ENCODE measurements at places on chromosomes 5 and 9.

DNA sequence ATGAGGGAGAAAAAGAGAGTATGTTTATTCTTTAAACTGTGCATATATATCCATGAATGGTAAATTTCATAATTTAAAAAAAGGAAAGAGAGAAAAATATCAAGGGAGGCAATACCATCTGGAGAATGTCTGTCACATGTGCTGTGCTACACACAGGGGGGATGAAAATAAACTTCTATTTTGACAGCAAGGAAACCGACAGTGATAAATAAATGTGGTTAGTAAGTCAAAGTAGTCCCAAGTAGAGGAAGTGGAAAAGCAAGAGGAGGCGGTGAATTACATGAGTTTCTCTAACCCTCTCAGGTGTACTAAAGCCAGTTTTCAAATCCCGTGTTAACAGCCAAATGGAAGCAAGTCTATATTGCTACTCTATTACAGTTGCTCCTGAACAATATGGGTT is 83.3 kb downstream of the ICE1 start:
- no peak for DNase-seq

GRCh38 chr5:148237785-148238417 is 424 bp upstream of the MARCOL start:
- DNase-seq: no peak

GRCh38 chr5:6644794-6645241 is 11.6 kb downstream of the SRD5A1 start:
- no peak for DNase-seq

GRCh38 chr9:20297646-20298084 is 324.6 kb downstream of the MLLT3 start:
- DNase-seq: no peak

DNA sequence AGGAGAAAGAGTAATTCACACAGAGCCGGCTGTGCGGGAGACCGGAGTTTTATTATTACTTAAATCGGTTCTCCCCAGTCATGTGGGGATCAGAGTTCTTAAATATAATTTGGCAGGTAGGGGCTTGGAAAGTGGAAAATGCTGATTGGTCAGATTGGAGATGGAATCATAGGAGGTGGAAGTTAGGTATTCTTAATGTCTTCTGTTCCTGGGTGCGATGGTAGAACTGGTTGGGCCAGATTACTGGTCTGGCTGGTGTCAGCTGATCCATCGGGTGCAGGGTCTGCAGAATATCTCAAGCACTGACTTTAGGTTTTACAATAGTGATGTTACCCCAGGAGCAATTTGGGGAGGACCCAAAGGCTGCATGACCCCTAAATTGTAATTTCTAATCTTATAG is 4.6 kb upstream of the CERCAM start:
- no peak for DNase-seq

GRCh38 chr5:76252437-76252836 is 150.6 kb upstream of the IQGAP2 start:
- DNase-seq: no peak

DNA sequence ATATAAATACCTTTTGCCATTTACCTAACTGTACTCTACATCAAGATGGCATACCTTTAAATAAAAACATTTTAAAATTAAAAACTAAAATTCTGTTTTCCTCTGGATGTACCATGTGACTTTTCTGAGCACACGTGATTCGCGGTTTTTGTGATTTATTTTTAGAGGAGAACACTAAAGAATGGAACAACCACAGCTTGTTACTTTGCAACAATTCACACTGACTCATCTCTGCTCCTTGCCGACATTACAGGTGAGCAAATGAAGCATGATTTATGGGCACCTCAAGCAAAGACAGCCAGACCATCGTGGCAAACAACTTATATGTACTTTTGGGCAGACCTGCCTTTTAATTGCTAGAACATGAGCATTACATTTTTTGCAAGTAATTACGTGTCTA is 61.3 kb downstream of the GDA start:
- no peak for DNase-seq

DNA sequence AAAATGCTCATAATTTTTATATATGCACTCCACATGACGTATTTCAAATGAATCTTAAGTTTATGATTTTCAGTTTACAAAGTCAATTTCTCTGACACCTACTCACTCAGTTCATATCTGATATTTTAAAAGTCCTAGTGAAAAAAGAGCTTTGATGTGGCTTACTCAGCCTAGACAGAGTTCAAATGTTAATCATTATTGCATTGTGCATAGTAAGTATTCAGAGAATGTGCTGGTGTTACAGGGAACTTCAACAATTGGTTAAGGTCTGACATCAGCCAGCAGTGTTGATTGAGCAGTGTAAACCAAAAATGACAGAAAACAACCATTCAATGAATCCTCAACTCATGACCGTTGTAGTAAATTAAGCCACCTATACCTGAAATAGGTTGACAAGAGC is 147.2 kb upstream of the LHFPL2 start:
- peak; percentile 24 for DNase-seq

GRCh38 chr9:127878652-127879390 is 1.3 kb upstream of the AK1 start:
- DNase-seq: no peak

DNA sequence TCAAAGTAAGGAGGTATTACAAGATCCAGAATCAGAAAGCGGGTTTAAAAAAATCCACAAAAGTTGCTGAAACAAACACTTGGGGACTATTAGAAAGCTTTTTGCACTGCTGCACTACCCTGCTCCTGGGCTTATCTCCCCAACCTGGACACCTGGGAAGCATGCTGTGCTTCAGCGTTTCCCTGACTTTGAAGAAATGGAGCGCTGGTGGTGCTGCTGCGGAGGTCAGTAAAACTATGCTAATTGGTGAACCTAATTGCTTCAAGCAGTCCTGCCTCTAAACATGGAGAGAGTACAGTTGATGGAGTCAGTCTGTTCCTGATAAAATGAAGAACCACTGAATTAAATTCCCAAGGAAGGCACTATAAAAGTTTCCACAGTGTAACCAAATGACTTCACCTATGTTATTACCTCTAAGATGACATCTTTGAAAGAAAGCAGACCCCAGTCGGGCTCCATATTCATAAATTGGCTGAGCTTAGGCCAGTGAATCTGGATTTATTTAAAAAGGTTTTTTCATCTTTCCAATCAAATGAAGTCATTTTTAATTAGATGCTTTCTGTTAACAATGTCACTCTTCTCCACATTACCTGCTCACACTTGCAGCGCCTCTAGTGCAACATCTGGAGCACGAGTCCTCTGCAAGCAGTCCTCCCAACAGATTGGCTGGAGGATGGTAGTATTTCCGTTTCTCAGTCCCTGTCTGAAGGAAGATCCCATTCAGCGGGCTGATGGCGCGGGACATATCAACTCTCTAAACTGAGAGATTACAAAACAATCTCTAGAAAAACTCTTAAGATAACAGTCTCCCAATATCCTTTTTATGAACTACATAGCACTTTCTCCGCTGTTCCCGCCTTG is 11.5 kb downstream of the NR2F1-AS1 start:
- DNase-seq: peak; percentile 13

- DNase-seq: no peak
These were observed 312.5 kb downstream of the ACTL7B start for GRCh38 chr9:108543251-108543778.

GRCh38 chr9:20636888-20637440 is 14.7 kb upstream of the MLLT3 start:
- DNase-seq: no peak

DNA sequence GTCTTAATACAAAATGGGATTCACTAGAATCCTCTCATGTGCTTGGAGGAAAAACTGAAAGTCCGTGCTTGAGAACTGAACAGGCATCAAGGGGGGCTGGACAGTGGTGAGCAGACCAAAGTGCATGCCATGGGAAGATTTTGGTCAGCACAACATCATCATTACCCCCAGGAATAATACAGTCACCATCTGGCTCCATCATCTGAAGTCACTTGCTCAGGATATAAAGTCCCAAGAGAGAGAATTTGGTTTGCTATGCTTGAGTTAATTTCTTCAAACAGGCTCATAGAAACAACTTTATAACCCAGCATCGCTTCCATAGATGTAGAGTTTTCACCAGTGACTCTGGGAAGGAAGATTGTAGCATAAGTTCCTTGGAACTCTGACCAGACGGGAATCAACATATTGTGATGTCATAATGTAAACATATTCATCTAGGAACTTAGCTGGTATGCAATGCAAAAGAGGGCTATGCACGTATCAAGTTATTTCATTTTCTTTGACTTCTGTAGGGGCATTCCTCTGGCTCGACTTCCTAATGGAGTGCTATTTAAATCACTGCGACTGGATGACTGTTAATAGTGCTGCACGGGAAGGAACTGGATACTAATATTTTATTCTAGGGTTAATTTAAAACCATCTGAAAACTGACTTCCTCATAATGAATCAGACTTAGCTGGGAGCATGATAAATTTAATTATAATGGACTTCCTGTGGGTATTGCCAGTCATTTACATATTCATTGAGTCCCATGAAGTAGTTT is 145.2 kb downstream of the MTRR start:
- no peak for DNase-seq

- DNase-seq: no peak
These were observed 8.0 kb downstream of the STC2 start for GRCh38 chr5:173320259-173320658.

GRCh38 chr9:113219186-113219936 is 1.7 kb downstream of the FKBP15 start:
- DNase-seq: no peak

DNA sequence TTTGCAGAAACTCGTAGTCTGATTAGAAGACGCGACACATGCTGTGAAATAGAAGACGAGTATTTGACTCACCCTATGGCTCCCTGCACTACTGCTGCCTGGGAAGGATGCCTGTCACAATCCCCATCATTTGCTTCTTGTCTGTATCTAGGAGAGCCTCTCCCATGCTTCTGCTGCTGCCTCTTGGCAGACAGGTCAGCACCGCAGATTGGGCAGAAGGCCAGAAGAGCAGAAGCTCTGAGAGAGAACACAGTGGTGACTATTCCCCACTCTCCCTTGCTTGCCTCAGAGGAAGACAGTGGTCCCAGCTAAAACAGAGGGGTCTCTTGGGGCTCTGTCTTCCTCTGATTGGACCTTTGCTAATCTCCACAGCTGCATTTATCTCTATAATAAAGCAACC is 84.0 kb upstream of the SMIM32 start:
- no peak for DNase-seq

DNA sequence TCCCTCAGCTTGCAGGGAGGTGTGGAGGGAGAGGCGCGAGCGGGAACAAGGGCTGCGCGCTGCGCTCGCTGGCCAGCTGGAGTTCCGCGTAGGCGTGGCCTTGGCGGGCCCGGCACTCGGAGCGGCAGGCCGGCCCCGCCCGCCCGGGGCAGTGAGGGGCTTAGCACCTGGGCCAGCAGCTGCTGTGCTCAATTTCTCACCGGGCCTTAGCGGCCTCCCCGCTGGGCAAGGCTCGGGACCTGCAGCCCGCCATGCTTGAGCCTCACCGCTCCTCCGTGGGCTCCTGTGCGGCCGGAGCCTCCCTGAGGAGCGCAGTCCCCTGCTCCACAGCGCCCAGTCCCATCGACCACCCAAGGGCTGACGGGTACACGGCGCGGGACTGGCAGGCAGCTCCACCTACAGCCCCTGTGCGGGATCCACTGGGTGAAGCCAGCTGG is 1516.4 kb downstream of the EFNA5 start:
- peak; percentile 16 for DNase-seq

GRCh38 chr5:14671414-14671813 is 6.9 kb downstream of the OTULIN start:
- DNase-seq: no peak

DNA sequence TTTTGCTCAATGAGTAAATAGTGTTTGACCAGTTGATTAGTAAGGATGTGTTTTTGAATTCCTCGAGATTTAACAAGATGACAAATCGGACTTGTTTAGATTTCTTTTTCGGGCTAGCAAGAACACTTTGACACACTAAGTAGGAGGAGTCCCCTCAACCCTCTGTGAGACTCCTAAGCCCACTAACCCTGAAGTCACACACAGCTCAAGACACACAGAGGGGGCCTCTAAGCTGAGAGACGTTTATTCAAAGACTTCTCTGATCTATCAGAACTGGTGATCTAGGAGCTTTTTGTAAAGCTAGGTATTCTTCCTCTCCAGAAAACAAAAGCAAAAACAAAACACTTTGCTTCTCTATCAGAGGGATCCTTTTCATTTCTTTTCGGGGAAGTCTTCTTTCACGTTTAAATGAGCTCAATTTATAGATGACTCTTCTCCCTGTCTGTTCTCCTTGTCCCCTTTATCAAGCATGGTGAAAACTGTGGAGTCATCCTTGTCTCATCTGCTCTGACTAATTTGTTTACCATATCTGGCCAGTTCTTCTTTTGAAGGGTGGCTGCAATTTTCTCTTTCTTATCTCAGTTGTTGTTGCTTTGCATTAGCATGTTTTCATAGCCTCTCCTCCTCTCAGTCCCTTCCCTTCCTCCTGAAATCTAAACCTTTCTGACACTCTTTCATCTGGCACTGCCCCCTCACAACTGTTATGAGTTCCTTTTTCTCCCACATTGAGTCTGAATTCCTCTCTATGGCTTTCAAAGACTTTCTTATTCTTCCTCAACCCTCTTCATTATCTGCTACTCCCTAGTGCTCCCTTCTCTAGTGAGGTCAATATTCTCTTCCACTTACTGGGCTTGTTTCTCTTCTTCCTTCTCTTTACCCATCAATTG is 68.5 kb upstream of the RAI14 start:
- DNase-seq: no peak

DNA sequence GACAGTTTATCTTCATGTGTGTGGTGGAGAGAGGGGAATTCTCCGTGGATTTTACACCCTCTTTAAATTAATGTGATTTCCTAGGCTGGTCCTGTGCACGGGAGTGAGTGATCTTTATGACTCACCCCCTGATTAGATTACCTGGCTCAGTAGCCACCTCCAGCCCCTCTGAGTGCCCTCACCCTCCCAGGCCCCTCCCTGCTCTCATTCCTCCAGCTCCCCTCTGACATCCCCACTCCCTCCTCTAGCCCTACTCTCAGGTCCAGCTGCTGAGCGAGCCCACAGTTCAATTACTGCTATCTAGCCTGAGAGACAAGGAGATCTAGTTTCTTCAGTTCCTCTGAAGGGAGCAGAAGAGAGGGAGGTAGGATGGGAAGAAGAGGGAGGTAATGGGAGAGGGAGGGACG is 61.8 kb upstream of the ARAP3 start:
- DNase-seq: no peak
